ENCODE measurements at places on chromosomes 2 and 18. TPM values are rescaled to one million over a fixed set of nuclear protein-coding genes. Genes with fewer than 3 reads are reported as not detected.

The LRP1B gene
- 0.08 TPM for total RNA-seq

The UGT1A5 gene
- total RNA-seq = not detected

The SPP2 gene
- not detected for total RNA-seq

The PROM2 gene
- 0.54 TPM for total RNA-seq

The COL4A3 gene
- 5.8 TPM for total RNA-seq

The TACR1 gene
- 0.11 TPM for total RNA-seq

The ADGRF3 gene
- 0.56 TPM for total RNA-seq

The WDR35 gene
- total RNA-seq = 4.2 TPM

DNA sequence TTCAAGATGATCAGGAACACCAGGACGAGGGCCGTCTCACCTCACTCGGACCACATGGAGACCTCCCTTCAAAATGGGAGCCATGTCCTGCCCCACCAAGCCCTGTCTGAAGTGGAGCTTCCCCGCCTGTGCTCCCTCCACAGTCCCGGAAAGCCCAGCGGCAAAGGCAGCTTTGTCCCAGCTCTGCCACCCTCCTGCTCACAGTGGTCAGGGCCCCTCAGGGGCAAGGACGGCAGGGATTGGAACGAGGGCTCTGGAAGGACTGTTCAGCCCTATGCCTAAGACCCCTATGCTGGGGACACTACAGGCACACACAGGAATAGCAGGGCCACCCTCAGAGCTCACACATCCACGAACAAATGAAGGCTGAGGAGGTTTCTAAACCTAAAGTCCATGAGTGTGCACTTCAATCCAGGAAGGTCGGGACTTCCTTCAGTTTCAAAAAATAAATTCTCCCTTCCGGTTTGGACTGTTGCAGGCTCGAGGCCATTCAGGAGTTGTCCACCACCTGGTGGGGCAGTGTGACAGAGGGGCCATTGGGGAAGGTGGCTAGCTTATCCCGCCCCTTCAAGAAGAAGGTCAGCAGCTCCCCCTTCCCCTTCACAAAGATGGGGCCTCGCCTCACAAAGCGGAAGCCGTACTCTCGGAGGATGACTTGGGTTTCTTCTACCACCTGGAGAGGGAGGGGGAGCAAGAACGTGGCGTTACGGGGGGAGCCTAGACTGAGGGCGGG is 26.4 kb downstream of the CENPO start:
- no peak for DNase-seq

DNA sequence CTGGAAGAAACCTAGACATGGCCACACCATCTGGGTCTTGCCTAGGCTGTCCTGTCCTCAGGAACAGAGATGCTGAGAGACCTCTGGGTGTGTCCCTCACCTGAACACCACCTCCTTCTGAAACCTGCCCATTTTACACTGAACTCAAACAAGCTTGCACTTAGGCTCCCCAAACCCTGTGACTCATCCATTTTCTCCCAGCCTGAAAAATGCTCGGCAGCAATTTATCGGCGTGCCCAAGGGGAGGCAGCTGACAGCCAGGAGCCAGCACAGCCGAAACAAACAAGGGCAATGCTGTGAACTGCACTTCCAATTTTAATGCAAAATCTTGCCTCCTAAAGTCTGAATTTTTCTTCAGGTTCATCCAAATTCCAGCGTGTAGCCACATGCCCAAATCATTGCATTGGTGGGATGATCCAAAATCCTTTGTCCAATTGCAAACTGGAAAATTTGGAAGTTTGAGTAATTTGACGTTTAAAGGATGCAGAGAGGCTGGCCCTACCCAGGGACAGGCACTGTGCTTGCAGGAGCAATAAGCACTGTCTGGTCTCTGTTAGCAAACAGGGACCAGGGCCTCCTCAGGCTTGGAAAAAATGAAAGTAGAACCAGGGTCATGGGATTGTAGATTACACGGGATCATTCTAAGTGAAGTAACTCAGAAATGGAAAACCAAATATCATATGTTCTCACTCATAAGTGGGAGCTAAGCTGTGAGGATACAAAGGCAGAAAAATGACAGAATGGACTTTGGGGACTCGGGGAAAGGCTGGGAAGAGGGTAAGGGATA is 67.7 kb downstream of the GALNT14 start:
- no peak for DNase-seq

DNA sequence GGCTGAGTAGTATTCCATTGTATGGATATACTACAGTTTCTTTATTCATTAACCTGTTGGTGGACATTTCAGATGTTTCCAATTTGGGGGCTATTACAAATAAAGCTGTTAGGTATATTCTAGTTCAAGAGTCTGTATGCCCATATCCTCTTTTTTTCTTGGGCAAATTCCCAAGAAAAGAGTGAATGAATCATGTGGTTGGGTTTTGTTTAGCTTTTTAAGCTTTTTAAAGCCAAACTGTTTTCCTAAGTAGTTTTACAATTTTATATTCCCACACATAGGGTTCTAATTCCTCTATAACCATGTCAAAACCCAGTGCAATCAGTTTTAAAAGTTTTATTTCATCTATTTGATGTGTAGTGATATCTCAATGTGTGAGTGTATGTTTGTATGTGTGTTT is 44.9 kb upstream of the BAZ2B start:
- no peak for DNase-seq

DNA sequence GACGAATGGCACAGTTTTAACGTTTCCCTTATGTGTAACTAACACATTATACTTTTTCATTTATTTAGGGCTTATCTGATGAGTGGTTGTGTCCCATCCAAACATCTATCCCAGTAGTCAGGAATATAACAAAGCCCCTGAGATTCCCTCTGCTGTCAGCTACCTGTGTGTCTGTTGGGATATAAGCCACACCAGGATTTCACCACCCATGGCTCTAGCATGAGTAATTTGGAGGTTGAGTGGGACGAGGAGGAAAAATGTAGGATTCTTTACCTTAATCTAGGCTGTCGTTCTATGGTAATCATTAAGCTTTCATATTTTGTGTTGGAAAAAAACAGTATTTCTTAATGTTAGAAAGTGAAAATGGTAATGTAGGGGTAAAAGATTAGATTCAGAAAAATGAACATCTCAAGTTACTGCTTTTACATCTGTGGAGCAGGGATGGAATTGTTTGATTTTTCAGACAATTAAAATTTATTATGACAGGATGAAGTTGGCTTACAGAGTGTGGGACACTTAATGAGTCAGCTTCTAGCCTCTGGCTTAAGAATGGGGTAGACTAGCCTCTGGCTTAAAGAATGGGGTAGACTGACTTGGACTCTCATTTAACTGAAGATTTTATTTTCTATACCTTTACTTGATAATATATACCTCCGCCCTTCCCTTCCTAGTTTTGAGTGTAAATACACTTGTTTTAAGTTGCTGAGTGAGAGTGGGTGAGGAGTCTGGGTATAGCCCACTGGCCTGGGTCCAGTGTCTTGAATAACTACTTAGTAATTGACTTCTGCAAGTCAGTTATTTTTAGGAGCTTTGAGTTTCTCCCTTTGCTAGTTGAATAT is 88.5 kb upstream of the RANBP2 start:
- DNase-seq = no peak

DNA sequence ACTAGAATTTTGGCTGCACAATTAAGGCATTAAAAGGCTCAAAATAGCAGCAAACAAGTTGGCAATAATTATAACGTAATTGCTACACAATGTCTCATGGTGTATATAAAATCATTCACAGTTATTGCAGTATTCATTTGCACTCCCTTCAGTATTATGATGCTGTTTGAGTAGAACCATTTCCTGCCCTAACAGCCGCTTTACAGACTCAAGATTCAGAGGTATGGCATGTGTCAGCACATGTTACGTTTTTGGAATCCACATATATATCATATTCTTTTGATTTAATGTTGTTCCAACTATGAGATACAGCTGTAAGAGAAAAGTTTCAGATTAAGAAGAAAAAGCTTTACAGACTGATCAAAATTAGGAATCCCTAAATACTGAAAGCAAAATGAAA is 56.3 kb upstream of the NCKAP5 start:
- DNase-seq = no peak

- DNase-seq = no peak
These were observed 788.4 kb downstream of the TSN start for GRCh38 chr2:122543815-122544214.

- no peak for DNase-seq
These were observed 50.0 kb upstream of the TANC1 start for GRCh38 chr2:158918452-158918851.

DNA sequence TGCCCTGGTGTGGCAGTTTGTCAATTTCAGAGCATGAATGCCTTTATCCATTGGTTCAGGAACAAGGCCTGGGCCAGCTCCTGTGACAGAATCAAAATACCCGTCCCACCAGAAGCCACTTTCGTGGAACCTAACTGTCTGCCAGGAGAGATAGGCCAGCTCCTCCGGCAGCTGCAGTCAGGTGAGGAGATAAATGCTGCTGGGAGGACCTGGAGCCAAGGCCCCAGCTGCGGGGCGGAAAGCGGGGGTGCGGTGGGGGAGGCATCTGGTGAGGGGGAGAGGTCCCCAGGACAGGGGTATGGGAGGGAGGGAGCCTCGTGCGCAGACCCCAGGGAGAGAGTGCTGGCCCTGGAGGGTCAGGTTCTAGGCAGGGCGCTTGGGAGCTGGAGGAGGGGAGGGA is 4.4 kb upstream of the ASB1 start:
- no peak for DNase-seq

DNA sequence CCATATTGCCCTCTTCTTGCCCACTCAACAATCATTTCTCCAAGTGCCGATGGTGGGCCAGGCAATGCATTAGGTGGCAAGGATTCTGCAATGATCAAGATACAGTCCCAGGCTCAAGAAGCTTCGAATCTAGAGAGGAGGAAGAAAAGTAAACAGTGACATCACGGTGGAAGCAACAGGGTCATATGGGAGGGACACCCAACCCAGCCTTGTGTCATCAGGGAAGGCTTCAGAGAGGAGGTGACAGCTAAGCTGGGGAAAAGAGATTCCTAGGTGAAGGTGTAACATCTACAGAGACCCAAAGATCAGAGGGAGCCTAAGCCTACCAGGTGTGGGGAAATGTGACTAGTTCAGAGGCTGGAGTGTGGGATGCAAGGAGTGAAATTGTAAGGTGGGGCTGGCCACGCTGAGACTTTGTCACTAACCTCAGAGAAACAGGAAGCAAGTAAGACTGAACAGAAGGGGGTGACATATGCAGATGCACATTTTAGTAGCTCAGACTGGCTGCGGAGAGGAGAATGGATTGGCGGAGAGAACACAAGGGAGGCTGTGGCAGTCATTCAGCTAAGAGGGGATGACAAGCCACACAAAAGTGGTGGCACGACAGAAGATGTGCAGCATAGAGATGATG is 104.9 kb downstream of the ANKRD44 start:
- no peak for DNase-seq

- DNase-seq = no peak
These were observed 83.0 kb upstream of the LTBP1 start for GRCh38 chr2:32863803-32864202.

- no peak for DNase-seq
These were observed 250.2 kb upstream of the RAB12 start for GRCh38 chr18:8359076-8359475.

- DNase-seq = no peak
These were observed 36.4 kb downstream of the FAM168B start for GRCh38 chr2:131056932-131057287.

GRCh38 chr2:200905618-200906296 is 16.6 kb downstream of the NIF3L1 start:
- peak; percentile 80 for DNase-seq

DNA sequence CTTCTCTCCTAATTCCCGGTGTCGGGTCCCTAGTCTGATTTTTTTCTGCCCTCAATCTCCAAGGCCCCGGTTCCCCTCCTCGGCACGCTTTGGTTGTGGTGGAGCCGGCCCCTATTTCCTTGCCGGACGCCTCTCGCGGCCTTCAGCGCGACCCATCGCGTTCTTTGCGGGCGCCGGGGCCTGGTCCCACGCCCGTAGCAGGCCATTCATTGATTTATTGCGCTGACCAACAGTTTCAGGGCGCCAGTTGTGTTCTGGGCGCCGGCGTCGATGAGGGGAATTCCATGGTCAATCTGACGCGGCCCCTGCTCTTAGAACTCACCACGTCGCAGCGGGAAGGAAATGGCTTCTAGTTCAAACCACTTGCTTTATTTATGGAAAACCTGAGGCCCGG is 396 bp downstream of the CNOT9 start:
- peak; percentile 54 for DNase-seq

GRCh38 chr18:42536442-42536841 is 579.0 kb downstream of the RIT2 start:
- no peak for DNase-seq

- DNase-seq = no peak
These were observed 111.6 kb downstream of the CLIP4 start for GRCh38 chr2:29226808-29227207.

- no peak for DNase-seq
These were observed 120.1 kb downstream of the TWIST2 start for GRCh38 chr2:238967978-238968360.

DNA sequence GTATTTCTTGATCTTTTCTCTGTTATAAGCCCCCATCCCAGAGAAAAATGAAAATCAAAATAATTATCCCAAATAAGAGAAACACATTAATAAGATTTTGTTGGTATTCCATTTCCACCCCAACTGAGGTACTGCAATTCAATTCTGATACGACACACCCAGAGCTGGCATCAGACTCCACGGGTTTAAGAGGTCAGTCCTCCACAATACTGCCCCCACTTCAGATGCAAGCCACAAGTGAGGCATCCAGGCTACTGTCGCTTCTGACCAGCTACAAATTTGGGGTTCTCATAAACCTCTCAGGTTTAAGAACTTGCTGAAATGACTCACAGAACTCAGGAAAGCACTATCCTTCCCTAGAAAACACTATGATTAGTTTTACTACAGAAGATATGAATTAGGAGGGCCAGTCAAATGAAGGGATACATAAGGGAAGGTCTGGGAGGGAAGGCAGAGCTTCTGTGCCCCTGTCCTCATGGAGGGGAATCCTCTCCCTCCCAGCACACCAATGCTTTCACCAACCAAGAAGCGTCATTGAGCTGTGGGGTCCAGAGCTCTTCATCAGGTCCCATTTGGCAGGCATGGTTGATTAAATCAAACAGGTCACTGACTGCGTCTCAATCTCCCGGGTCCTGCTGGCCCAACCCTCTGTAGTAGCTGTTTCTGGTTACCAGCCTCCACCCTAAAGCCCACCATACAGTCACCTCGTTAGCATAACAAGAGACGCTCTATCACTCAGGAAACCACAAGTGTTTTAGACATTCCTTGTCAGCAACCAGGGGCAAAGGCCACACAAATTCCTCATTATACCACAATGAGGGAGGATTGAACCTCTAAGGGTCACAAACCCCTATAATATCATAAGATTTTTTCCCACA is 46.2 kb downstream of the IWS1 start:
- no peak for DNase-seq

- DNase-seq = no peak
These were observed 429.1 kb downstream of the NRXN1 start for GRCh38 chr2:50602636-50603327.

GRCh38 chr2:19529677-19530076 is 171.3 kb upstream of the OSR1 start:
- DNase-seq = no peak

Measured in Right ventricle myocardium superior (tissue), 1 donor.